ENCODE measurements at places on chromosomes 16 and 17.
A peak's percentile ranks its signal among the peaks of the same experiment; 100 is the strongest.

GRCh38 chr17:2925011-2925410, 128.8 kb downstream of the RAP1GAP2 start:
- DNase-seq: no peak

GRCh38 chr16:86565644-86566511, 751 bp upstream of the FOXC2 start:
- no peak for DNase-seq

DNA sequence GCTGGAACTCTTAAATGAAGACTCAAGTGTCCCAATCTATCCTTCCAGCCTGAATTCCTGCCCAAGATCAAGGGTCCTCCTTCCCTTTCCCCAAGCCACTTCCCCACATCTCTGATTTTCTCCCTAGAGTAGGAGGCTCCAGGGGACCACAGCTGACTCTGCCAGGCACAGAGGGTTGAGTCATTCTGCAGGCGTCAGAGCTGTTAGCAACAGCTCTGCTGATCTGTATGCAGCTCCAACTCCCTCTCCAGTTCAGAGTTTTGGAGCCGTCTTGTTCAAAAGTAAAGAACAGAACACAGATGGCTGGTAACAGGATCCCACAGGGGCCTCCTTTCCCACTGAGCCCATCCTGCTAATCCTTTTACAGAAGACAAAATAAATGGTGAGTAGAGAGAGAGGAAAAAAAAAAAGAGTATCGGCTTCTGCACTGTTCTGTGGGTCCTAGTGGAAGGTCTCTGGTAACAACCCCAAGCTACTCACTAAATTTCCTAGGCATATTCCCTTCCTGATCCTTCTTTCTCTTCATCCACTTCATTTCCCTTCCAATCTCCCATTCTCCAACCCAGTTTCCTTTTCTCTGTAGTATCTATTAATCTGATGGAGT, 13.4 kb upstream of the TAOK1 start:
- peak; percentile 49 for DNase-seq

DNA sequence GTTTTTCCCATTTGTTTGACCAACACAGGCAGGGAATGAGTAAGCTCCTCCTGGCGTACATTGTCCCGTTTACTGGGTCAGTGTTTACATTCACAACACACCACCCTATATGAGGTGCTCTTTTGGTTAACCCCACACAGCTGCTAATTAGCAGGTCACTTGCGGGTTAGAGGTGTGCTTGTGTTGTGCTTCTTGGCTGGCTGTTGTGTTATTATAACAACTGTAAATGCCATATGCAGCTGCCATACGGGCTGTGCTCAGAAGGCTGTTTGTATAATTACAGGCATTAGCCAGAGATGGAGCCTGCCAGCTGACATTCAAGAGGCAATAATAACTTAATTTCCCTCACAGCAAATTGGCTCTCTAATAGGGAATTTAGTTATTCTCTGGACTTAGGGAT, 205.1 kb upstream of the ELAC2 start:
- DNase-seq: no peak
